ENCODE measurements at places on chromosomes 4 and X.

- DNase-seq, result no peak
These were observed 157.1 kb upstream of the RBPJ start for GRCh38 chr4:26163425-26164362.

DNA sequence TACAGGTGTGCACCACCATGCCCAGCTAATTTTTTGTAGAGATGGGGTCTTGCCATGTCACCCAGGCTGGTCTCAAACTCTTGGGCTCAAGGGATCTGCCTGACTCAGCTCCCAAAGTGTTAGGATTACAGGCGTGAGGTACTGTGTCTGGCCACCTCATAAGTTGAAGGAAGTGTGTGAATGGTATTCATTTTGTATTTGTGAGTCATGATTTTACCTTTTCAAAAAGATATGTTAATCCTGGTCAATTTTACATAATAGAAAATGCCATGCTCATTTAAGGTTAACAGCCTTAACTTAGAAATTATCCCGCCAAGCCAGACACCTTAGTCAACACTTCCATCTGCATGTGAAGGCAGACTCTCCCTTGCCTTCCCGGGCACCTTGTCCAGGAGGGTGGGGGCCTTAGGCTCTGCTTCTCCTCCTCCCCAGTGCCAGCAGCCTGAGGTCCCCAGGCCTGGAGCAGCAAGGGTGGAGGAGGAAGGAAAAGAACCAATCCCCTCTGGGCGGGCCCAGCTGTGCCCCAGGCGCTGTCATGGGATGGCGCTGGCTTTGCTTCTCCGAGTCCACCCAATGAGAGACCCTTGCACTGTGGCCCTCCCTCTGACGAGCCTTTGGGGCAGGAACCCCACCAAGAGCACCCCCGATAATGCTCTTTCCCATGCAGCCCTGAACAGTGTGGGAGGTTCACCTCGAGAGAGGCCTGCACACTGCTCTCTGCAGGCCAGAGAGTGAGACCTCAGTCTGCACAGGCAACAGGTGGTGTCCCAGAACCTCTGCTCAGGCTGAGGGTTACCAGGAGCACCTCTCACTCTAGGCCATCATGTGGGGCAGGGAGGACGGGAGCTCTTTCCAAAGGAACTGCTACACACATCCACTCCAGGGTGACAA lies 37.3 kb downstream of the RNF212 start:
- DNase-seq, result no peak

DNA sequence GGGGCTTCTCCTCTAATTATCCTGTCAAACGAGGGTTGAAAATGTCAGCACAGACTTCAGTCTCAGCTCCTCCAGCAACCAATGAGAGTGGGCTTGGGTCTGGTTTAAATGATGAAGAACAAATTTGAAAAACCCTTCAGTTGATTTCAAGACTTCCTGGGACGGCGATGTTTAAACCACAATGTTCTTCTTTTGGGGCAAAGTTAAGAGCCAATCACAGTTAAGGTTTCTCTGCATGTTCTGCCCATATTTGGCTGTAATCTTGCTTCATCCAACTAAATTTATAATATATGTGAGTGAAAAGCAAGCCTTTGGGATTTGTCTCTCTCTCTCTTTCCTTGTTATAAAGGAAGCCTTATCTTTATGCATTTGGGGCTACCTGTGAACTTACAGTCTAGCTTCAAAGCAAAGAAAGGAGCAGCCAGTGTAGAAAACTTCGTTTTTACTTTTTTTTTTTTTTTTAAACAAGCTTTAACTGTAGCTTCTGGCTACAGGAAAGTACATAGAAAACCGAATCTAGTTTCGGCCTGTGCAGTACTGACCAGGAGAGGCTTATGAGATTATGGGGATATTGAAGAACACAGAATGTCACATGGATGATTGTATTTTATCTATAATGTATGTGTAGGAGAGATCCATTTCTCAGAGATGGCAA lies 46.8 kb upstream of the FAM9C start:
- no peak for DNase-seq

DNA sequence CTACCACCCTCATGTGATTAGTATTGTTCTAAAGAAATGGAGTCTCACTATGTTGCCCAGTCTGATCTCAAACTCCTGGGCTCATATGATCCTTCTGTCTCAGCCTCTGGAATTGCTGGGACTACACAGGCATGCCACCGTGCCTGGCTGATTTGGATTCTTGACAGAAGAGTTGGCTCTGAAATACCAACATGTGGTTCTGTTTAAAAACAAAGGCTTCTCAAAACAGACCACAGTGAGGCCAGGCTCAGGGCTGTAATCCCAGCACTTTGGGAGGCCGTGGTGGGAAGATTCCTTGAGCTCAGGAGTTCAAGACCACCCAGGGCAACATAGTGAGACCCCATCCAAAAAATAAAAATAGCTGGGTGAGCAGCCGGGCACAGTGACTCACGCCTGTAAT lies 126.7 kb downstream of the DHRSX start:
- DNase-seq, result no peak

DNA sequence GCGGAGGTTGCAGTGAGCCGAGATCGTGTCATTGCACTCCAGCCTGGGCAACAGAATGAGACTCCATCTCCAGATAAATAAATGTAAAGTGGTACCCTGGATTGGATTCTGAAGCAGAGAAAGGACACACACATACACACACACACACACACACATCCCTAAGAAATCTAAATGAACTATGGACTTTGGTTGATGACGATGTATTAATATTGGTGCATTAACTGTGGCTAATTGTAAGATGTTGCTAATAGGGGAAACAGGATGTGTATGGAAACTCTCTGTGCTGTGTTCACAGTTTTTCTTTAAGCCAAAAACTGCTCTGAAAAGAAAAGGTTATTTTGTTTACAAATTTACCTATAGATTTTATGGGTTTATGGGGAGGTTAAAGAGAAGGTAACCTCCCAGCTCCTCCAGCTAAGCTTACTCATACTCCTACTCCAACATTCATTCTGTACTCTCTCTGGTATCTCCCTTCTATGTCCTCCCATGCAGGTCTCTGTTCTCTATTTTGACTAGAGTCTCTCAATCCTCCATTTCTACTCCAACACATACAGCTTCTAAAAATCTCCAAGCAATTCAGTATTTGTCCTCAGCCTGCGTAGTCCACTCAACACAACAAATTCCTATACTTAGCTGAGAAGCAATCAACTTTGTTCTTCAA lies 46.5 kb upstream of the RELL1 start:
- DNase-seq, result no peak

GRCh38 chrX:150841456-150842197 lies 56.8 kb downstream of the CD99L2 start:
- DNase-seq, result no peak

GRCh38 chrX:71619193-71619592 lies 882 bp upstream of the CXCR3 start:
- no peak for DNase-seq

- DNase-seq, result no peak
These were observed 230.4 kb upstream of the GATB start for GRCh38 chr4:151991001-151991883.

Data from NCI-H82 (cell line).